ENCODE measurements at places on chromosomes 13 and 19. TPM values are rescaled to one million over a fixed set of nuclear protein-coding genes. Genes with fewer than 3 reads are reported as not detected.

The ZNF256 gene
- 1.7 TPM for total RNA-seq

The TEKTIP1 gene
- total RNA-seq, result not detected

The VSTM1 gene
- not detected for total RNA-seq

The ANKRD10 gene
- 17.8 TPM for total RNA-seq

The EVI5L gene
- total RNA-seq, result 21.1 TPM

The CBARP gene
- total RNA-seq, result 3.1 TPM

The ZNF284 gene
- 0.98 TPM for total RNA-seq

The TEX29 gene
- total RNA-seq, result not detected

The ATP4A gene
- total RNA-seq, result not detected

The MCOLN1 gene
- total RNA-seq, result 6.3 TPM

The CYP2F1 gene
- total RNA-seq, result not detected

The KL gene
- 0.89 TPM for total RNA-seq

The TTYH1 gene
- not detected for total RNA-seq

The CABP5 gene
- not detected for total RNA-seq

The ATP8B3 gene
- total RNA-seq, result 0.93 TPM

The ZNF547 gene
- total RNA-seq, result 0.53 TPM

The GNG8 gene
- not detected for total RNA-seq

The ZNF382 gene
- total RNA-seq, result 2.1 TPM

The ZNF420 gene
- total RNA-seq, result 2.8 TPM

The MATK gene
- total RNA-seq, result not detected

The ADPRHL1 gene
- 2.6 TPM for total RNA-seq

The VRK3 gene
- total RNA-seq, result 28.0 TPM

The APOC4 gene
- not detected for total RNA-seq

The MEDAG gene
- total RNA-seq, result 3.7 TPM

The ARRDC2 gene
- total RNA-seq, result 27.0 TPM

The FCGBP gene
- total RNA-seq, result not detected

The ZNF835 gene
- 0.40 TPM for total RNA-seq

The ANGPTL8 gene
- total RNA-seq, result not detected

The ZNF491 gene
- total RNA-seq, result 0.64 TPM
